Colonic mucosa (tissue), 4 donors: ENCODE measurements at places on chromosomes 4 and X. TPM values are rescaled to one million over a fixed set of nuclear protein-coding genes. Genes with fewer than 3 reads are reported as not detected.

The MAGEA2B gene
- total RNA-seq = not detected

The IL3RA gene
- total RNA-seq = 2.1 TPM

The GPRASP1 gene
- total RNA-seq = 3.7 TPM

The PLP2 gene
- 157 TPM for total RNA-seq

The PNMA5 gene
- not detected for total RNA-seq

The CSAG3 gene
- total RNA-seq = not detected

DNA sequence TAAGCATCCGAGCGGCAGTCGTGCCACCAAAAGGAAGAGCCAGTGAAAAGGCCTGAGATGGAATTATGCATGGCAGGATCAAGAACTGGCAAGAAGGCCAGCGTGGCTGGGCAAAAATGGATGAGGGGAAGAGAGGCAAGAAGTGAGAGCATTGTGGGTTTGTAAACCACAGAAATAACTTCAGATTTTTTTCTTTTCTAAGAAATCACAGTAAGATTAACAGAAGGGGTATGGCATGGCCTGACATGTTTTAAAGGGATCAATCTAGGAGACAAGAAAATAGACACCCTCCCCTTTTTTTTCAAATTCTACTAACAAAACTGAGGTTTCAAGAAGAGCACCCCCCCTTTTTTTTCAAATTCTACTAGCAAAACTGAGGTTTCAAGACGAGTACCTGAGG, 82.5 kb downstream of the BMP3 start:
- DNase-seq = no peak
- H3K4me1 ChIP-seq = no peaks in the 10 kb centered on the region
- no peaks in the 10 kb centered on the region for H3K36me3 ChIP-seq
- H3K27me3 ChIP-seq = no peaks in the 10 kb centered on the region

- no peak for DNase-seq
- no peaks in the 10 kb centered on the region for H3K36me3 ChIP-seq
- no peak overlapping the region for H3K27ac ChIP-seq
- no peaks in the 10 kb centered on the region for H3K27me3 ChIP-seq
- peaks cover 3% of the 10 kb centered on the region for H3K4me1 ChIP-seq
Measured at GRCh38 chr4:153506341-153507309, 40.5 kb downstream of the TMEM131L start.

- H3K36me3 ChIP-seq = no peaks in the 10 kb centered on the region
- no peak overlapping the region for H3K4me3 ChIP-seq
- no peaks in the 10 kb centered on the region for H3K27me3 ChIP-seq
- peak; percentile 43 for DNase-seq
- H3K27ac ChIP-seq = no peak overlapping the region
Measured at GRCh38 chr4:123616951-123617461, 220.4 kb downstream of the SPRY1 start.

DNA sequence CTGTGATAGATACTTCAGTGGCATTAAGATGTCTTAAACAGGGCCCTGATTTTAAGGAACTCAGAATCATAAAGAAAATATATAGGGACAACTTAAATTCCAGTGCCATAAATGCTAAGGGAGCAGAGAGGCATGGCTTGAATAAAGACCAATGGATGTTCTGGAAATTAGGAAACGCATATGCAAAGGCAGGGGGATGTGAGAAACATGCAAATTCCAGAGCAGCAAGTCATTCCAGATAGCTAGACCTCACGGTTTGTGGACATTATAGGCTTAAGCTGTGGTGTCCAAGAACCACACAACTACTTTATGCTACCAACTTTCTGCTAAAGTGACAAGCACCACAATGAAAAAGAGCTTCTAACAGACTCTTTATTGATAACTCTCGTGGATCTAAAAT, 132.6 kb upstream of the ANK2 start:
- no peaks in the 10 kb centered on the region for H3K36me3 ChIP-seq
- H3K27me3 ChIP-seq = no peaks in the 10 kb centered on the region
- H3K4me1 ChIP-seq = no peaks in the 10 kb centered on the region
- no peak overlapping the region for H3K4me3 ChIP-seq

GRCh38 chr4:186900232-186900900, 176.7 kb upstream of the FAT1 start:
- H3K36me3 ChIP-seq = no peaks in the 10 kb centered on the region
- no peaks in the 10 kb centered on the region for H3K27me3 ChIP-seq
- no peak overlapping the region for H3K4me3 ChIP-seq
- no peak overlapping the region for H3K27ac ChIP-seq

DNA sequence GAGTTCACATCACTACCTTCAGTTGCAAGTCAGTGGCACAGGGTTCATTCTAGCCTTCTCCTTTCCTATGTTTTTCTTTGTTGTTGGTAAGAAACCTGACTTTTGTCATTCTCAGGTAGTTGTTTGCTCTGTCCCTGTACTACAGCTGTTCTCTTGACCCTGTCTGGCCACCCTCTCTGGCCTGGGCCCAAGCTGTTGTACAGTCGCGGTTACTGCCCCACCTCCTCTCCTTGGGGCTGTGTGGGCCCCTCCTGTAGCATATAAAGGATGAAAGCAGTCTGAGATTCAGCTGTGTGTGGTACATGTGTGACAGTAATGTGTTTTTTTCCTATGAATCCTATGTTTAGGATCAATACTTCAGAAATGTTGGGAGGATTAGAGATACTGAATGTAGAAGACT, 12.5 kb downstream of the MOB1B start:
- no peaks in the 10 kb centered on the region for H3K36me3 ChIP-seq
- DNase-seq = no peak
- H3K4me1 ChIP-seq = no peaks in the 10 kb centered on the region
- H3K27ac ChIP-seq = no peak overlapping the region
- no peaks in the 10 kb centered on the region for H3K27me3 ChIP-seq

- H3K4me3 ChIP-seq = no peak overlapping the region
- no peak for DNase-seq
- no peaks in the 10 kb centered on the region for H3K27me3 ChIP-seq
- no peaks in the 10 kb centered on the region for H3K4me1 ChIP-seq
- no peaks in the 10 kb centered on the region for H3K36me3 ChIP-seq
- H3K27ac ChIP-seq = no peak overlapping the region
Measured at GRCh38 chr4:64584981-64585557, 175.8 kb upstream of the TECRL start.

- H3K27ac ChIP-seq = no peak overlapping the region
- no peak overlapping the region for H3K4me3 ChIP-seq
- no peaks in the 10 kb centered on the region for H3K36me3 ChIP-seq
- H3K27me3 ChIP-seq = no peaks in the 10 kb centered on the region
- no peaks in the 10 kb centered on the region for H3K4me1 ChIP-seq
Measured at GRCh38 chr4:32597354-32597753, 1877.2 kb downstream of the PCDH7 start.

DNA sequence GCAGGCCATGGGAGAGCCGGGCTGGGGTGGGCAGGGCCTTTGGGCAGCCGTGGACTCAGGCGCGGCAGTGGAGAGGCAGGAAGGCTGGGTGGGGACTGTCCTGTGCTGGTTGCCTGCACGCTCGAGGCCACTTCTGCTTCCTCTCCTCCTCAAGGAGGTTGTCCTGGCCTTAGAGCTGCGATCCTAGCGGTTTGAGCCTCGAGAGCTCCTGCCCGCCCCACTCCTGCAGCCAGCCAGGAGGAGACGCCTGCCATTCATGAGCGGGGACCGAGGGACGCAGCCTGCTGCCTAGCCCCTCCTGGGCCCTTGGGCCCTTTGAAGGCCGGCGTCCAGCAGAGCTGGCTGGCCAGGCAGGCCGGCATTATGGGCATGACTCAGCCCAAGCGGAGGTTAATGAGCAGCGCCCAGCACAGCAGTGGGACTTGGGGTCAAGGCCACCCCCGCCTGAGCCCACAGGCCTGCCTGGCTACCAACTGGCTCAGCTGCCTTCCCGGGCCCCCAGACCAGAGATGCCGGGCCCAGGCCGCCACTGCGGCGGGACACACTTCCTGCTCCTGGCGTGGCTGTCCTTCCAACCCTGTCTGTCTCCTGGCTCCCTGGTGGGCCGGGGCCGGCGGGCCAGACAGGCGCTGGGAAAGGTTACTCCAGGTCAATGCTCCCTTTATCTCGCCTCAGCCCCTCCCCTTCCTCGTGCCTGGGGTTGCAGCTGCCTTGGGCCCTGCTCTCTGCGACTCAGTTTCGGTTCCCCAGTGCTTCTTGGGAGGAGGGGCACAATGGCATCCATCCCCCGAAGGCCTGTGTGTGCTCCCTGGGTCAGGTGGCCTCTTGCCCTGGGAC, 1.8 kb downstream of the ABCD1 start:
- peak overlapping the region; percentile 90 for H3K27ac ChIP-seq
- H3K27me3 ChIP-seq = no peaks in the 10 kb centered on the region
- H3K4me3 ChIP-seq = peak overlapping the region; percentile 0
- peaks cover 22% of the 10 kb centered on the region for H3K4me1 ChIP-seq

DNA sequence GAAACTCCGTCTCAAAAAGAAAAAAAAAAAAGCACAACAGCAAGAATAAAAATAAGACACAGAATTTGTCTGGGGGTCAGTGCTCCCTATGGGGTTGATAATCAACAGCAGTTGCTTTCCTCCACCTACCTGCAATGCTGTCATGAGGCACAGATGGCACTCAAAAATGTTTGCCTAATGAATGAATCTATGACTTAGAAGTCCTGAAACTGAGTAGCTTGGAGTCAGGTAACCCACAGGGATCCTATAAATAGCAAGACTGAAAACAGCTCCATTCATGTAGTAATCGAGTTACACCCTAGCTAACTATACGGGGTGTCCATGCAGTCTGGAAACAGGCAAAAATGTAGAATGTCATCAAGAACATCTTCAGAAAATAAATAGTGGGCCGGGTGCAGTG, 19.8 kb upstream of the DDX3X start:
- H3K4me1 ChIP-seq = no peaks in the 10 kb centered on the region
- no peaks in the 10 kb centered on the region for H3K27me3 ChIP-seq
- H3K27ac ChIP-seq = no peak overlapping the region
- H3K36me3 ChIP-seq = no peaks in the 10 kb centered on the region
